ENCODE measurements at places on chromosomes 12 and 14.

- DNase-seq, result no peak
These were observed 118.5 kb downstream of the RFLNA start for GRCh38 chr12:124413401-124413800.

- DNase-seq, result no peak
These were observed 92.3 kb upstream of the FERMT2 start for GRCh38 chr14:53043027-53043581.

GRCh38 chr14:87869619-87870583 is 123.1 kb downstream of the GALC start:
- no peak for DNase-seq

DNA sequence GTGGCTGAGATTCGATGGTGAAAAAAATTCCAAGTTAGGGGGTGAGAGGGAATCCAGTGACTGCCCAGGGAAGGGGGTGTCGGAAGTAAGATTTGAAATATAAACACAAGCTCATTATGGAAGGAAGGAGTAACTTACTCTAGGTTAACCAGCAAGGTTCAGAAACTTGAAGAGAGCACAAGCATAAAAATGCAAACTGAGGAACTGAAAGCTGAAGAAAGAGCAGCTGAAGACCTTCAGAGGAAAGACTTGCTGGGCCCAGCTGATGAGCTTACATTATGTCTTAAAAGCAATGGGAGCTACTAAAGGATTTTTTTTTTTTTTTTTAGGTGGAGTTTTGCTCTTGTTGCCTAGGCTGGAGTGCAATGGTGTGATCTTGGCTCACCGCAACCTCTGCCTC is 189.7 kb upstream of the GRIN2B start:
- no peak for DNase-seq

GRCh38 chr12:47779943-47780504 is 7.0 kb downstream of the SLC48A1 start:
- DNase-seq, result no peak

DNA sequence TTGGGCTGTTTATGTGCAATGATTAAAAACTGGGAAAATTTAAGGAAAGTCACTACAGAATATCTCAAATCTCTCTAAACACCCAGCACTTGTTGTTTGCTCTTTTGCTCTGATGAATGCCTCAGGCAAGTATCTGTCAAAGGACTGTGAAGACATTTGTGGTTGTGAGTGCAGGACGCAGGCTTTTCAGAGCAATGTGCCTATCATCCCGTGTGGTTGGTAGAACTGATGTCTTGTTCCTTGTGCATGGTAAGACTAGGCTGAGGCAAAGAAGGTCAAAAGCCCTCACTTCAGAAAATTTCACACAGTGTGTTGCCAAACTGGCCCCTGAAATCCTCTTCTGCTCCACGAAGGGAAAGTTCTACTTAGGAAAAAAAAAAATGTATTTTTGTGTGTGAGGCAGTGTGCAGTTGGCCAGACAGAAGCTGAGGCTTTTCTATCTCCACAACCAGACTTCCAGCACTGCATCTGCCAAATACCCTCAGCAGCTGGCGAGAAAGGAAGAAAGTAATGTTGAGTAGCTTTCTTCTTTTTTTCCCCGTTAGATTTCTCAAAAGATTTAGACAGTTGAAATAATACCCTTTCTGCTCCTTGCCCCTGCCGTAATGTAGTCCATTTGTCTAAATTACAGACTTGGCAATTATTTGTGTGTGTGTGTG is 1103.1 kb downstream of the VRK1 start:
- DNase-seq, result no peak

- DNase-seq, result no peak
These were observed 15.4 kb upstream of the PAPLN start for GRCh38 chr14:73221945-73222344.

GRCh38 chr12:11728154-11728755 is 78.8 kb downstream of the ETV6 start:
- DNase-seq, result no peak

DNA sequence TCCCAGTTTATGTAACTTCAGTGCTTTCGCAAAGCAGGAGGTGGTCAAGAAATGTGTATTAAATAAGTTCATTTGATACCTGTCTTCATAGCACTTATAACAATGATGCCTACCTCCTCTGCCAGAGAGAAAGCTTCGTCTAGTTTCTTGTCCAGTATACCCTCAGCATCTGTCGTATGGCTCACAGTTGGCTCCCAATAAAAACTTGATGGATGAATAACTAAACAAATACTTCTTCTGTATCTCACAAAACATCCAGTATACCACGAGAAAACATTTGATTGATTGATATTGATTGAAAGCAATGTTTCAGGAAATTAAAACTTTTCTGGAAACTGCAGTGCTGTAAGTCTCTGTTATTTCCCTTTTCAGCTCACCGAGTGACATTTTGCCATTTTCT is 26.9 kb upstream of the PTGDR start:
- DNase-seq, result no peak

GRCh38 chr12:43841253-43841652 is 5.4 kb downstream of the TMEM117 start:
- no peak for DNase-seq
